Lung (tissue), 17 donors: ENCODE measurements at places on chromosomes 7 and 10. TPM values are rescaled to one million over a fixed set of nuclear protein-coding genes. Genes with fewer than 3 reads are reported as not detected.
A peak's percentile ranks its signal among the peaks of the same experiment; 100 is the strongest.

GOLGA7B gene
- 0.23 TPM for total RNA-seq

CALML3 gene
- total RNA-seq = not detected

KCND2 gene
- total RNA-seq = 0.15 TPM

ATOH7 gene
- not detected for total RNA-seq

OR2A12 gene
- not detected for total RNA-seq

HSPA12A gene
- total RNA-seq = 7.4 TPM

ADGRA1 gene
- 1.3 TPM for total RNA-seq

VSIR gene
- total RNA-seq = 114 TPM

RET gene
- total RNA-seq = 1.3 TPM

SORCS1 gene
- 3.5 TPM for total RNA-seq

PTN gene
- 43.1 TPM for total RNA-seq

- H3K36me3 ChIP-seq = no peaks in the 10 kb centered on the region
- no peaks in the 10 kb centered on the region for H3K4me1 ChIP-seq
- peak; percentile 53 for DNase-seq
Measured at GRCh38 chr7:6536262-6537260, 14.7 kb downstream of the GRID2IP start.

DNA sequence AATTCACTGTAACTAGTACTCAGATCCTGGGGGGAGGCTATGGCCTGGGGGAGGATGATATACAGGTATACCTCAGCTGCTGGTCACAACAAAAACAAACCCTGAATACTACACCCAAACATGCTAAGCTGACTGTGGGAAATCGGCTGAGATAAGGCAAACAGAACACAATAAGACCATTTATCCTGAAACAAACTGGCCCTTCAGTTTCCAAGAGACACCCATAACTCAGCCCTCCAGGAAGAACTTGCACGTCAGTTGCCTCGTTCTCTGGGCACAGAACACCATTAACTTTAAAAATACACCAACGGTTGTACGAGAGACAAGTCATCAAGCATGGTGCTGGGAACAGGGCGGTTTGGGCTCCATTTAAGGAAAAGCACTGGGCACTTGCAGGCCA is 24.1 kb upstream of the KCNMA1 start:
- DNase-seq = no peak
- no peak overlapping the region for H3K27ac ChIP-seq
- H3K36me3 ChIP-seq = no peaks in the 10 kb centered on the region
- H3K27me3 ChIP-seq = peaks cover 6% of the 10 kb centered on the region
- no peaks in the 10 kb centered on the region for H3K4me1 ChIP-seq
- H3K4me3 ChIP-seq = no peak overlapping the region

GRCh38 chr7:113831556-113831955 is 87.3 kb downstream of the PPP1R3A start:
- DNase-seq = peak; percentile 54
- no peaks in the 10 kb centered on the region for H3K4me1 ChIP-seq
- no peaks in the 10 kb centered on the region for H3K36me3 ChIP-seq
- no peak overlapping the region for H3K4me3 ChIP-seq

- no peak for DNase-seq
- H3K4me1 ChIP-seq = no peaks in the 10 kb centered on the region
- H3K27me3 ChIP-seq = no peaks in the 10 kb centered on the region
- no peaks in the 10 kb centered on the region for H3K36me3 ChIP-seq
Measured at GRCh38 chr7:93838966-93839365, 51.6 kb downstream of the TFPI2 start.

DNA sequence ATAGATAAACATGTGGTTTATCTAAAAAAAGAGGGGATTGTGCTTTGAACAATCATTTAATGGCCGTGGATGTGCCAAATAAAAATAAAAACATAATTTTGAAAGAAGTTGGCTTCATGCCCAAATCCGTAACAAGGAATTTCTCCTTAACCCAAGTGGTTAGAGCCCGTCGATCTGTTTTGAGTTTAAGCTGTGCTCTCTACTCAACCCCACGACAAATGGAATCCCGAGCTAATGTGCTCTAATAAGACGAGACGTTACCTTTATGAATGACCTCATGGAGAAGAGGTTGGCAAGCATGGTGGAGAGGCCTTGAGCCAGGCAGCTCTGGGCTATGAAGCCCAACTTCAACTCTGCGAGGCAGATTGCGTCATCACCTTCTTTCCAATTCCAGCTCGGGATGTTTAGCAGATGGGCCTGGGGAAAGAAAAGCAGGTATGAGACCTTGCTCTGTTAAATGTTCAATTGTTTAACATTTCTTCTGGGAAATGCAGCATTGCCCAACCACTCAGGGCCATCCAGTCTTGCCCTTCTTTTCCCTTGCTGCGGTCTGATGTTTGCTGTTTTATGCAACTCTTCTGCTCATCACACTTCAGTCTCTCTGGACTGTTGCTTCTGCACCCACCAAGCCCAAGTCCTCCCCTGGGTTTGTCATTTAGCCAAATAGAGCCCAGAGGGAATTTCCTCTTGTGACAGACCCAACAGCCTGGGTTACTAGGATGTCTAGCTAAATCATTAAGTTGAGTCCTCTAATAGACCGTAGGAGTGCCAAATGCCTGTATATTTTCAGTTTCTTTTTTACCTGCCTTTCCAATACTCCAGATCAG is 564.6 kb downstream of the KCNMA1 start:
- peak; percentile 79 for DNase-seq
- H3K27me3 ChIP-seq = no peaks in the 10 kb centered on the region
- no peak overlapping the region for H3K4me3 ChIP-seq
- no peak overlapping the region for H3K27ac ChIP-seq
- H3K36me3 ChIP-seq = no peaks in the 10 kb centered on the region
- H3K4me1 ChIP-seq = peaks cover 3% of the 10 kb centered on the region

GRCh38 chr7:133545618-133546017 is 292.7 kb downstream of the EXOC4 start:
- no peaks in the 10 kb centered on the region for H3K36me3 ChIP-seq
- H3K27ac ChIP-seq = no peak overlapping the region
- DNase-seq = no peak
- no peaks in the 10 kb centered on the region for H3K4me1 ChIP-seq

GRCh38 chr7:24690251-24690650 is 67.0 kb downstream of the GSDME start:
- no peaks in the 10 kb centered on the region for H3K27me3 ChIP-seq
- H3K4me1 ChIP-seq = no peaks in the 10 kb centered on the region
- H3K27ac ChIP-seq = no peak overlapping the region
- no peak for DNase-seq
- no peak overlapping the region for H3K4me3 ChIP-seq

- peaks cover 18% of the 10 kb centered on the region for H3K36me3 ChIP-seq
- no peaks in the 10 kb centered on the region for H3K27me3 ChIP-seq
- no peak overlapping the region for H3K27ac ChIP-seq
- DNase-seq = no peak
Measured at GRCh38 chr10:100508691-100509150, 10.9 kb downstream of the SEC31B start.

DNA sequence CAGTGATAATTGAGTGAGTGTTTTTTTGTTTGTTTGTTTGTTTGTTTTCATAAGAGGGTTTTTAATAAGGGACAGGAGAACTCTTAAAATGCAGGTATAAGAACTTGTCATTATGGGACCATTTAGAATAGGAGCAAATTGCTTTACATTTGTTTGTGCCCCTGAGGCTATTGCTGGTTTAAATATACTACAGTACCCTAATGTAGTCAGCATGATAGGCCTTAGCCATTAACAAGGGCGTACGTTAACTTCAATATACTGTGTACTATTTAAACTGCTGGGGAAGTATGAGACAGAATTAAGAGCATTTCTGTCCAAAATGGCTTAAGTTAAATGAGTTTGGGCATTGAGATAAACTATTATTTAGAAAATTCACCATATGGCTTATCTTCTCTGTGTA is 26.2 kb downstream of the PRKAR2B start:
- no peaks in the 10 kb centered on the region for H3K36me3 ChIP-seq
- H3K27me3 ChIP-seq = no peaks in the 10 kb centered on the region
- no peak overlapping the region for H3K27ac ChIP-seq
- H3K4me3 ChIP-seq = no peak overlapping the region
- no peaks in the 10 kb centered on the region for H3K4me1 ChIP-seq

DNA sequence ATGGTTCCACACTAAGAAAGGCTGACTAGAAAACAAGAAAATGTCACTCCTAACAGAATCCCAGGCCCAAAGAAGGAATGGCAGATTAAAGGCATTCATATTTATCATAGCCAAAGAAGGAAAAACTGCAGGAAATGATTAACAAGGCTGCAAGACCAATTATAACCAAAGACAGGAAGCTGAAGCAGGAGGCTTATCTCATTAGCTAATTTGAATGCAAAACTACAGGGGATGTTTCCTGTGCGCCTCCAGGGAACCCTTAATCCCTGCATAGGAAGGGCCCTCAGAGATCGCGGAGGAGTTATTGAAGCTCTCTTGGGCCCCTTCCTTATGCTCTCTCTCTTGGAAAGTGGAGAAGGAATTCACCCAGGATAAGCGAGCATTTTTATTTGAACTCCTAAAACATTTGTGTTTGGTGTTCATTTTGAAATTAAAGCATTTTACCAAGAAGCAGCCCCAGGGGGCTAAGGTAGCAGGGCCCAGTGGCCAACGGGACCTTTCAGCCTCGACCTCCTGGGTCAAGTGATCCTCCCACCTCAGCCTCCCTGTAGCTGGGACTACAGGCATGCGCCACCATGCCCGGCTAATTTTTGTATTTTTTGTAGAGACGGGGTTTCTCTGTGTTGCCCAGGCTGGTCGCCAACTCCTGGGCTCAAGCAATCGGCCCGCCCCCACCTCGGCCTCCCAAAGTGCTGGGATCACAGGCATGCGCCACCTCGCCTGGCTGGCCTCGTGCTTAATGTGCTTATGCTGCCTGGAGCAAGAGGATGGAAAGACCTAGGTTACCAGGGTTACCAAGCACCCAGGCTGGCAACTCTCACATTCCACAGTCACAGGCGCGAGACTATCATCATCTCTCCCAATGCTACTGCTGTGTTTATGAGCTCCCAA is 24.1 kb upstream of the PROSER2 start:
- peak; percentile 4 for DNase-seq
- no peak overlapping the region for H3K4me3 ChIP-seq
- H3K27ac ChIP-seq = no peak overlapping the region
- no peaks in the 10 kb centered on the region for H3K36me3 ChIP-seq
- H3K27me3 ChIP-seq = no peaks in the 10 kb centered on the region
- H3K4me1 ChIP-seq = peaks cover 5% of the 10 kb centered on the region

DNA sequence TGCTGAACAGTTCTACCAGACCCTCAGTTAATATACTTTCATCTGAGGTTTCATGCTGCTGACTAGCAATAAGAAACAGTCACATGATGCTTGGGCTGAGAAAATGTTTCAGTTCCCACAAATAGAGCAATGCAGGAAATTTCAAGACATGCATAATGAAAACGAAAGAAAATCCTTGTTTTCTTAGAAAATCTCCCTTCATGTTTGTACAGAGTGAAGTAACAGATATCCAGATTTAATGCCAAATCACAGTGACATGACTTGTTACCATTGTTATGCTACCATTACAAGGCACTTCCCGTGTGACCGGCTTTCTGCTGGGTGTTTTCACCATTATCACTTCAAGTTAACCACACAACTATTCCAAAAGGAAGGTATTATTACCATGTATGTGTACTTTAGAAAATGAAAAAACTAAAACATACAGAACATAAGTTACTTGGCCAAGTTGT is 121.7 kb downstream of the DOCK4 start:
- no peak overlapping the region for H3K4me3 ChIP-seq
- peaks cover 16% of the 10 kb centered on the region for H3K4me1 ChIP-seq
- peak overlapping the region; percentile 53 for H3K27ac ChIP-seq
- no peaks in the 10 kb centered on the region for H3K36me3 ChIP-seq

GRCh38 chr10:97701438-97702069 is 12.0 kb upstream of the MARVELD1 start:
- no peak overlapping the region for H3K4me3 ChIP-seq
- no peaks in the 10 kb centered on the region for H3K36me3 ChIP-seq
- H3K27me3 ChIP-seq = no peaks in the 10 kb centered on the region
- peak; percentile 78 for DNase-seq
- H3K27ac ChIP-seq = no peak overlapping the region

- no peaks in the 10 kb centered on the region for H3K27me3 ChIP-seq
- H3K4me3 ChIP-seq = no peak overlapping the region
- no peaks in the 10 kb centered on the region for H3K4me1 ChIP-seq
Measured at GRCh38 chr7:139111811-139112301, 2.3 kb upstream of the ZC3HAV1 start.

DNA sequence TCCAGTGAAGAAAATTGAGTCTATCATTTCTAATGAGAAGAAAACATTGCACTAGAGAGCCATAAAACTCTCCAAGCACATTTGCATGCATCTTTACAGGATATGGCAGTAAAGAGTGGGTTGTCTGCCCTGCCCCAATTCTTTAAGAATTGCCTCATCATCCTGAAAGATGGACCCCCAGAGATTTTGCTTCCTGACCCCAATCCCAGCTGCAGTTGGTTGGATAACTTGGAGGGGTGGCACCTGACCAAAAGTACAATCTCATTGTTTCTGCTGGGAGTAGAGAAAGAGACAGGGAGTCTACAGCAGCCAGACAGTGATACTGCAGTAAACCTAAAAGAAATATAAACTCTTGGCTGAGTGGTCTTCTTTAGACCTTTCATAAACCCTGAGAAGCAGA is 49.1 kb upstream of the ADCY1 start:
- H3K27ac ChIP-seq = no peak overlapping the region
- H3K4me1 ChIP-seq = no peaks in the 10 kb centered on the region
- H3K4me3 ChIP-seq = no peak overlapping the region
- no peaks in the 10 kb centered on the region for H3K36me3 ChIP-seq
- H3K27me3 ChIP-seq = no peaks in the 10 kb centered on the region

GRCh38 chr7:107453388-107453787 is 16.5 kb upstream of the GPR22 start:
- no peaks in the 10 kb centered on the region for H3K4me1 ChIP-seq
- no peak overlapping the region for H3K27ac ChIP-seq
- no peaks in the 10 kb centered on the region for H3K27me3 ChIP-seq
- H3K36me3 ChIP-seq = no peaks in the 10 kb centered on the region
- DNase-seq = no peak

GRCh38 chr10:51815723-51816122 is 116.3 kb upstream of the CSTF2T start:
- no peaks in the 10 kb centered on the region for H3K36me3 ChIP-seq
- H3K4me1 ChIP-seq = no peaks in the 10 kb centered on the region
- no peaks in the 10 kb centered on the region for H3K27me3 ChIP-seq
- no peak overlapping the region for H3K4me3 ChIP-seq

GRCh38 chr10:97584060-97584797 is at the start of gene HOGA1:
Gene HOGA1 (plus strand): TSS chr10:97584389. CDS start chr10:97584704, 315 bp downstream.
- peak; percentile 43 for DNase-seq
- no peaks in the 10 kb centered on the region for H3K4me1 ChIP-seq
- no peaks in the 10 kb centered on the region for H3K36me3 ChIP-seq

DNA sequence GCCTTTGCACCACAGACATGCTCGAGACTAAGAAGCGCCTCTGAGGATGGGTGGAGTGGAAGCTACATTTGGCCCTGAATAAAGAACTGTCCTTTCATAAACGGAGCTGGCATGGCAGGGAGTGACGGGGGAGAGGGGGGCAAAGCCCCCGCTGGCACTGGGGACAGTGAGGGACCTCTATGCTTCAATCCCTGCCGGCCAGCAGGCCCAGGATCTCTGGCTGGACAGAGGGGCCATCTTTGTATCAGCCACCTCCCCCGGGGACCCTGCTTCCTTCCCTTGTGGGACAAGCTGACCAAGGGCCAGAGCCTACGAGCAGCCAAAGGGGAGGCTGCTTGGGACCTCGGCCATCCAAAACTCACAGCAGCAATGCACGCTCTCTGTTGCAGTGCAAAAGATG is 28.2 kb upstream of the ECHDC3 start:
- H3K27ac ChIP-seq = no peak overlapping the region
- no peaks in the 10 kb centered on the region for H3K4me1 ChIP-seq
- no peak overlapping the region for H3K4me3 ChIP-seq
